ENCODE measurements at places on chromosomes 5 and 9.

DNA sequence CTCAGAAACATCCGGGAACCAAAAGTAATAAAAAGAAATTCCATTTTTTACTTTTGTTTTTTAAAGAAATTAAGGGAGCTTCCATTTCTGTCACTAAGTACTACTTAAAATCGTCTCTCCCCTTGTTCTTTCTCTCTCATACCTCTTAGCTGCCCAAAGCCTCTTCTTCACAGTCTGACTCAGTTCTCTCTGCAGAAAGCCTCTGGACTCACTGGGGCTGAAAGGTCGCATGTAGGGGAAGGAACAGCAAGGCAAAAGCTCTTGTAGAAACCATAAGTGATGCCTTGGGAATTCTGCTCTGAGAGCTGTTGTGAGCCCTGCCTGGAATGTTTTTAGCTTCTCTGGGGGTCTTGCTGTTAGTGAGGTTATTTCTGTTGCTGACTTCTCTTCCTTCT, 100.8 kb upstream of the RANBP3L start:
- no peak for DNase-seq

DNA sequence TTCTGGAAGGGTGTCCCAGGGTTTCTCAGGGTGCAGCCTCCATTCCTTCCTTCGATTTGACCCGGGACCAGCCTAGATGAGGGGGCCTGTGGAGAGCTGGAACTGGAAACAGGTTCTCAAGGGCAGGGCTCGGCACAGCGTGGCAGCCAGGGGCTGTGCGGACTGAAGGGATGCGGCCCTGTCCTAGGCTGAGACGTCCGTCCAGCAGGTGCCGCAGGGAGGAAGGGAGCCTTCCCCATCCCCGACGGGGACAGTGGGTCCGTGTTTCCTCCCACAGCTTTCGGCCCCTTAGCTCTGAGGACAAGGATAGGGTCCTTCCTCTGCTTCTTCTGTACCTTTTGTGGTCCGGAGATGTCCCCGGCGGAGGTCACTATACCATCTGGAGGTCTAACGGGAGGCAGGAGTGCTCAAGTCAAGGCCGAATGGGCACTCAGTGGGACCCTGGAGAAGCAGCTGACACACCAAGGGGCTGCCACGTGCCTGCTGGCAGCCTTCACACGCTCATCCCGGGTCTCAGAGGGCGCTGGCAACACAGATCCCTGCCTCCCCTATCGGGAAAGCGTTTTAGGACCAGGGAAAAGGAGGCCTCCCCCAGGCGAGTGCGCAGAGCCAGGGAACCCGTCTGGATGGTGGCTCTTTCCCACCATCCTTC, 49.9 kb downstream of the USP20 start:
- no peak for DNase-seq

- DNase-seq, result no peak
Observed at GRCh38 chr5:65672796-65673195, 48.0 kb downstream of the SHLD3 start.

DNA sequence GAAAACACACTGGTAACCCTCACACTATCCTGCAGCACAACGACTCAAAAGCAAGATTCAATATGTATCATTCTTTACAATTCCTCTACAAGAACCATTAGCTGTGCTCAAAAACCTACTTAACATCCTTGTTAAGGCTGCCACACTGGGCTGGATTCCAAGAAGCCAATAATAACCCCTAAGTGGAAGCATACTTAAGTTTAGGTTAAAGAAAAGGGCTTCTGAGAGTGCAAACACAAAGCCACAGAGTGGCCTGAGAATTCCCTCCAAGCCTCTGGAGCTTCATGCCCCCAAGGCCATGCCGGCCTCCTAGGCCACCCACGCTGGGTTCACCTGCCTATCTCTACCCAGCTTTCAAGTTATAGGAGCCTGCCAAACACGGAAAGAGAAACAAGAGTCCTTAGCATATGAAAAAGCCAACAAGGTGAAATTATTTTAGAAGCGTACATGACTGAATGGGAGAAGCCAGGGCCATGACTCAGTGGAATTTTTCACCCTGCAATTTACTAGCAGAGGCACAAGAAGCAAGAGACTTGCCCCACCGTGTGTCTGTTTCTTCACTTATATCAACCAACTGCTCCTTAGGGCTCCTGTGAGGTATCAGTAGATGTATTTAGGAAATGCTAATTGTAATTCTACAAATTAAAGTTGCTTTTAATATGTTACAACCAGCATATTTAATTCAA, 293.0 kb downstream of the SPOCK1 start:
- no peak for DNase-seq

- no peak for DNase-seq
Observed at GRCh38 chr9:88923653-88924288, 67.5 kb upstream of the S1PR3 start.

DNA sequence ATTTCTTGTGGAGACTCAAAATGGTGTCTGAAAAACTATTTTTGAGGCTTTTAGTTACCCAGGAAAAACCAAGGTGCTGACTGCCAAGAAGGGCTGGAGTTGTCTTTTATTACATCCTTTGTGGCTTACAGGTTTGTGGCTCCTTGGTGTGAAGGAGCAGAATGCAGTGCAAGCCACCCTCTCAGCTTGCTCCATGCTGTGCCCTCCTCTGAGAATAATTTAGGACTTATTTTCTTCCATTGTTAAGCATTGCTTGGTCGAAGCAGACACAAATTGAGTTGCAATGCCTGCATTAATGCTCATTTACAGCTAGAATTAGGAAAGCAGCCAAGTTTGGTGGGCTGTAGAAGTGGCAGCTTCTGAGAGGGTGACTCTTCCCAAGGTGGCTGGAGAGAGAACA, 272.2 kb downstream of the KIF4B start:
- no peak for DNase-seq

DNA sequence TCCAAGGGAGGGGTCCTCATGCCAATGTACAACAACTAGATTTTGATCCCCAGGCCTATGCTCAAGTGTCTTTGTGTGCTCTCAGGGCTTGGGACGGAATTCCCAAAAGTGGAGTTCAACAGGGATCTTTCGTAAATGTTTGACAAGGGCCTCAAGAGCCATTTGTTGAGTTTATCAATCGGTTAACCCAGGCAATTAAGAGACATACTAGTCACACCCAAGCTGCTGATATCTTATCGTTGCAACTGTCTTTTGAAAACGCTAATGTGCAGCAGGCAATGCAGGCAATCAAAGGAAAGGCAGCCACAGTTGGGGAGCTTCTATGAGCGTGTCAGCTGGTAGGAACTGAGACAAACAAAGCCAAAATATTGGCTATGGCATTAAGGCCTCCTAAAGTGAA, 161.2 kb downstream of the CPLANE1 start:
- no peak for DNase-seq

GRCh38 chr5:79263-79662, 12.7 kb upstream of the PLEKHG4B start:
- no peak for DNase-seq

DNA sequence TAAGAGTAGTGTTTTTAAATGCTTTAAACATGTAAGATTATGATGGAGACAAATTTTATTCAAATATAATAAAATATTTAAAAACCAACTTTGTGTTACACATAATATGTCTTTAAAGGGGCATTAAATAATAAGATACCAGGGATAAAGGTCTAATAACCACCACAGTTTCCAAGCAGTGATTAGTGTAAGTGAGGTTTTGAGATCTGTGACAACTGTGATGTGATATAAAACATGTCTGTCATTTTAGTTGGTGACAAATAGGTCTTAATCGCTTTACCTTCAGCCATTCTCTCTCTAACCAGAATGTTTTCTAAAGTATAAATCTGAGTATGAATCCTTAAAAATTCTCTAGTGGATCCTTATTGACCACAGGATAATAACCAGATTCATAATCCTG, 28.1 kb downstream of the PPIP5K2 start:
- no peak for DNase-seq

GRCh38 chr9:20981486-20981885, 50.0 kb downstream of the HACD4 start:
- no peak for DNase-seq

- DNase-seq, result no peak
Observed at GRCh38 chr5:148230240-148230639, 8.1 kb upstream of the MARCOL start.

DNA sequence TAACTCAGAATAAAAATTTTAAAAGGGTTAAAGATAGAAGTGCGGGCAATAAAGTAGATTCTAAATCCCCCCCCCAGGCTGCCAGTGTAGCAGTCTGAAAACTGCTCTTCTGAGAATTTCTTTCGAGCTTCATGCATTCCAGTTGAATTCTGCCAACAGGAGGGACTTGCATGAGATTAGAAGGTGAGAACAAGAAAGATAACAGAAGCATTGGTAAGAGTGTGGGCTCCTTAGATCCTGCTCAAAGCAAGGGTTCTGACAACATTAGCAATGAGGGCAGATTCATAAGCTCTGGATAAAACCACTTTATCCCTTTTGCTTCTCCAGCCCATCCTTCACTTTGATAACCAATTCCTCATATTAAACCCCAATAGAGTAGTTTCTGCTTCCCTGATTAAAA, 235.9 kb upstream of the CDH6 start:
- DNase-seq, result no peak

DNA sequence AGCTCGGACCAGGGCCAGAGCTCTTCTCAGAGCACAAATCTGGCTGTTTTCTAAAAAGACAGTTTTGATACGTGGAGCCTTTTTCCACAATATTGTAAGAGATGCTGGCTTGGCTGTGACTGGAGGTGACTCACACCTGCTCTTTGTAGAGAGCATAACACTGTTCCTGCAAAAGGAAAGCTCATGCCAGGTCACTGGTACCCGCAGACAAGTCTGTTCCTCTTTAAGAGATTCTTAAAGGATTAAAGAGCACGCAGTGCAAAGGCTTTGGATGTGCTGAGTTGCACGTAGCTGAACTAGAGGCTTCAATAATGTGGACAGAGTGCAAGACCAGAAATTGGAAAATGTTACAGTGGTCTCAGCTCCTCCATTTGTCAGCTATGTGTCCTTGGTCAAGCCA, 19.0 kb downstream of the ACTL7B start:
- no peak for DNase-seq

DNA sequence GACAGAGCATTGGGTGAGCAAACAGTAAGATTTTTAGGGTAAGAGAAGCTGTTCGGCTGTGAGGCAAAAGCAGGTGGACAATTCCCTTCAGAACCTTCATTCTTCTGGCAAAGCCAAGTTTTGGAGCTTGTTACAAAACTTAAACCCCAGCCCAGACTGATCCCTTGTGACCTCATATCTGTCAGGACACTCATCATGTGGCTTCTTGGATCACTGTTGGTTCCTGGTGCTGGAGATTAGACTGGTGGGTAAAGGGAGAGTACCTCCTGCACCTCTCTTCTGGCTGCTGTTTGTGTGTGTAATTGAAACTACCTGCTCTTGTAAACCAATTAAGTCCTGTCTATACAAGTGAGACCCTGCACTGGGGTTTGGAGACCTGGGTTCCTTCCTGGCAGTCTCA, 21.0 kb downstream of the LARP1 start:
- no peak for DNase-seq

GRCh38 chr5:177445052-177445916, 1.3 kb upstream of the PRR7 start:
- no peak for DNase-seq

DNA sequence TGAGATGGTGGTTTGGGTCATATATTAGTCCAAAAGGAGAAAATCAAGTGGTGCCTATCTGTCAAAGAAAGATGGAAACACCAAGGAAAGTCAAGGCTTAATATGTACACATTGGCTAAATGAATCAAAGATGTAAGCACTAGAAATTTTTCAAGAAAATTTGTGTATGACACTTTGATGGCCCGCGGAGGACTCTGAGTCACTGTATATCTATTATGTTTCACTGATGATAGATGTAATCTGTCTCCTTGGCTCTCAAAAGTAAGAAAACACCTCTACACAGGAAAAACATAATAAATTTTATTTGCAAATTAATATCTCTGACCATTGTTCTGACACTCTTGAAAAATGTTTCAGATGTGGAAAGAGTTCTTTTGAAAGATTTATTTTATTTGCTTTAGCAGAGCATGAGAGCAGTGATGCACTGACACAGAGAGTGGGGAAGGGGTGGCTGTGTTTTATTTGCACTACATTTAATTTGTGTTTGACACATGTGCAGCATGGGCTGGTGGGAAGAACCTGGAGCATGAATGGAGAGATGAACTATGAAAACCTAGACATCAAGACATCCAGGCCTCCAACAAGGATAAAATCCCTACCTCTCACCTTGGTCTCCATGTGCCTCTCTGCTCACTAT, 180.8 kb upstream of the GAS1 start:
- no peak for DNase-seq

- DNase-seq, result no peak
Observed at GRCh38 chr9:15354713-15355112, 47.7 kb upstream of the TTC39B start.

DNA sequence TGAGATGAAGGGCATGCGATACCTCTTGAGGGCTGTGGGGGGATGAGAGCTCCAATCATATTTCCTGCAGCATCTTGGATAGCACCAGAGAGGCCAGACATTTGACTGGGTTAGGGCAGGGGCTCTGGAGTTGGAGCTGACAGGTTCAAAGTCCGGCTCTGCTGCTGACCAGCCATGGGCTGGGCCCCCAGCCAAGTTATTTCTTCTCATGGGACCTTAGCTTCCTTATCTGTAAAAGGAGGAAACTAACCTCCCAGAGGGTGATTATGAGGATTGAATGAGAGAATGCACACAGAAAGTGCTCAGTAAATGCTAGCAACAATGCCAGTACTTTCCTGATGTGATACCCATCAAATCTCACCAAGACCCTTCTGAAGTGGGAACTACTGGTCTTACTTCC, 65.2 kb upstream of the SLC25A51 start:
- no peak for DNase-seq

- DNase-seq, result no peak
Observed at GRCh38 chr9:131736431-131736830, 3.4 kb downstream of the RAPGEF1 start.

DNA sequence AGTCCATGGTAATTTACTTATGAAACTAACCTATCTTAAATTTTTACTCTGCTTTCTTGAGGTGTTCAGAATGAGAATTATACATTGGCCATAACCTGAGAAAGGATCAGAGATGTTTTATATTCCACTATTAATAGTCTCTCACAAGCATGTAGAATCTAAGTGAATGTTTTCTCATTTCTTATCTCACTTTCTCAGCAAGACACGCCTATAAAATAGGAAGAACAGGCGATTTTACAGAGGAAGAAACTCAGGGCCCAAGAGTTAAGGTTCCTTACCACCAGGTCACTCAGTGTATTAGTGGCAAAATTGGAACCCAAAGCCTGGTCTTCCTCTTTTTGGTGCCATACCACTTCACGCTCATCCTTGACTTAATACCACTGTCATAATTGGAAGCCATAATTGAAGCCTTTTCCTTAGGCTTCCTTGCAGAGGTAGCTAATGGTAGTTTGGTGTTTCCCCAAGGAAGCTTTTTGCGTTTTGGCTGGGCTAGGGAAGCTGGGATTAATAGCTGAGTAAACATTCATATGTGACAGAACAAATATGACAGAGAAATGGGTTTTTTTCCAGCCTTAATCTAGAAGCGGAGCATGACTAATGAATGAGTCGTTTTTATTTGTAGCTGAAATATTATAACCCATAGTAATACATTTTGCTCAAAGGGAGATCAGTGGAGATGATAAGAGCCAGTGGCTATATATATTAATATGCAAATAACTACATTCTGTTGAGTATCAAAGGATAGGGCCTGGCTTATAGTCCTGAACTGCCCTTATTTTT, 16.9 kb downstream of the HMGXB3 start:
- DNase-seq, result no peak

- DNase-seq, result no peak
Observed at GRCh38 chr9:117286245-117286644, 128.6 kb downstream of the ASTN2 start.

Measured in stimulated activated CD8-positive, alpha-beta memory T cell treated with anti-CD3 and anti-CD28 coated beads, Interleukin-4, amount 100 ng/mL, for 1 hour (primary cell).